ENCODE measurements at places on chromosomes 4 and X.

- no peak for DNase-seq
Observed at GRCh38 chr4:176981074-176981473, 188.4 kb upstream of the VEGFC start.

- DNase-seq: no peak
Observed at GRCh38 chr4:58254291-58254690, 1144.1 kb upstream of the IGFBP7 start.

DNA sequence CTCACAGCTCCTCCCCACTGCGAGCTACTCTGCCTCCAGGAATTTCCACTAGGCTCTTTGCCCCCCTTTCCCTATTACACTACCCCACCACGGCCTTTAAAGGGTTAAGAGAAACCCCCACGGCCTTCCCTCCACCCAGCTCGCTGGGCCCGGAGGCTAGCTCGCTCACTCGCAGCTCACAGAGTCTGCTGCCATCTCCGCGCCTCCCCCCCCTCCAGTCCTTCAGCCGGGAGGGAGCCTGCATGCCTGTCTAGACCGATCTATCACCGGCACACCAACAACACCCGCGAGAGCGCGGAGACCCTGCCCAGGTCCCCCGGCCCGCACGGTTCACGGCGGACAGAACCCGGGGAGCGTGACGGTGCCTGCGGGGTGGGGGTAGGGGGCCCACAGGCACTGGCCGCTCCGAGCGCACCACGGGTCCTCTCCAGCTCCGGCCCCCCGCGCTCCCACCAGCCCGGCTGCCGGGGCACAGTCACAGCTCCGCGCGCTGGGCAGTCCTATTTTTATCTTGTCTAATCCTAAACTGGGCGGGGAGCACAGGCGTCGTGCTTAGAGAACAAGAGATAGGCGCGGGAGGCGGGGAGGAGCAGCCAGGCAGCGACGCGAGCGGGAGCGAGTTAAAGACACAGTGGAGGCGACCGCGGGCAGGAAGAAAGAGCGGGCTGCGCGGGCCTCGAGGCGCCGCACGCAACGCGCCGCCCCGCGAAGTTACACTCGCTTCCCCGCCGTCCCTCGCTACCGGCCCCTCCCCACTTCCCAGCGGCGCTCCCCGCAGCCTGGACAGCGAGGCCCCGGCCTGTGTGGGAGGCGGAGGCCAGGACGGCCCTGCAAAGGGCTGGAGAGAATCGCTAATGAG lies 3.5 kb downstream of the BCOR start:
- no peak for DNase-seq

GRCh38 chr4:168220893-168221292 lies 97.7 kb downstream of the DDX60 start:
- no peak for DNase-seq

DNA sequence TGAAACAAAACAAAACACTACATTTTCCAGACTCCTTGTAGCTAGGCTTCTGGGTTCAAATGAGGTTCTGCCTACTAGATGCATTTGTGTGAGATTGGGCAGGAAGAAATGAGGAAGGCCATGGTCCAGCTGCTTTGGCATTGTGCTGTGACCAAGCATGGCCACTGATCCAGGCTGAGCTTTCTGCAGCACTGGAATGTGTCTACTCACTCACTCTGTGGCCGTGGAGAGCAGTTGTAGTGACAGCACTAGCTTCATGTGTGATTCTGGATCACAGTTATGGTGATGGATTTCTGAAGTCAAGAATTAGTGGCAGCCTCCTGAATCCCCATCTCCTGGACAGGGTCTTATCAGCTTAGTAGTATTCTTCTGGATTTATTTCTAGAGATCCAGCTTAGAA lies 358.9 kb downstream of the GPAT3 start:
- no peak for DNase-seq

DNA sequence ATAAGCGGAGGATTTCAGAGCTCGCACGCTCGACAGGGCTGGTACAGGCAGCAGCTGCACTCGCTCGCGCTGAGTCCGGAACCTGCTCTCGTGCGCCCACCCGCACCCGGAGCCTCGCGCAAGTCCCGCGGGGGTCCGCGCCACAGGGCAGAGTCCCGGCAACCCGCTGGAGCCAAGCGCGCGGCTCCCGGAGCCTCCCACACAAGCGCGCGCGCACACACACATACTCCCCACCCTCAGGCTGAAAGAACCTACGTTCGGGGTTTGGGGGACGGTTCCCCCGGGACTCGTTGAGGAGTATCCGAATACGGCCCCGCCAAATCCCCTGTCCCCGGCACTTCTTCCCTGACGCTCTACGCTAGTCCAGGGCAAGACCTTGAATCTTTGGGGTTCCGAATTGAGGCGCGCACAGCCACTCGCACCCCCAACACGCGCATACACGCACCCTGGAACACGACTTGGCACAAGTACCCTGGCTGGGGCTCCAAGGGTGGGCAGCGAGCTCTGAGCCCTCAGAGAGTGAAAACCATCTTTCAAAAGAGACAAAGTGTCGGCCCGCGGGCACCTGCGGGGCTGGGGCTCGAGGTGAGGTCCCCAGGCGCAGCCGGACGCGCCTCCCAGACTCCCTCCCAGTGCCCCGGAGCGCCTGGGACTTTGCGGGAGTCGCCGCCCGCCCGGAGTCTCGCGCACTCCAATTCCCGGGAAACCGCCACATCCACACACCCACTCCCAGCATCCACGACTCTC lies 952 bp downstream of the ANOS1 start:
- no peak for DNase-seq

- no peak for DNase-seq
Observed at GRCh38 chr4:76857074-76857409, 40.9 kb downstream of the SOWAHB start.

DNA sequence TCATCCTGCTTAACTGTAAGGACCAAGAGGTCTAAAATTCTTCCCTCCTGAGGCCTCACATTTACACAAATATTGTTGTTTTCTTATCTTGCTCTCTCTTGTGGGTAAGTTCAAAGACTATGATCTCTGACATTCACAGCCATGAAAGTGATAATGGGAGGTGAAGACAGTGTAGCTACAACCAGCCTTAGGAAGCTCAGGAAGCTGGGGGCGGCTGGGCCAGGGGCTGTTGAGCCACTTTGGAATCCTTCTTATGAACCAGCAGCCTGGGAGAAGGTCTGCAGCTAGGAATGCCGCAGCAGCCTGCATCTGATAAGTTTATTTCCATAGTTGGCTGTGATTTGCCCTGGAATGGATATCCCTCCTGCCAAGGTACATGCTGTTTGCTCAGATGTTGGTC lies 316.2 kb downstream of the STIM2 start:
- DNase-seq: no peak

DNA sequence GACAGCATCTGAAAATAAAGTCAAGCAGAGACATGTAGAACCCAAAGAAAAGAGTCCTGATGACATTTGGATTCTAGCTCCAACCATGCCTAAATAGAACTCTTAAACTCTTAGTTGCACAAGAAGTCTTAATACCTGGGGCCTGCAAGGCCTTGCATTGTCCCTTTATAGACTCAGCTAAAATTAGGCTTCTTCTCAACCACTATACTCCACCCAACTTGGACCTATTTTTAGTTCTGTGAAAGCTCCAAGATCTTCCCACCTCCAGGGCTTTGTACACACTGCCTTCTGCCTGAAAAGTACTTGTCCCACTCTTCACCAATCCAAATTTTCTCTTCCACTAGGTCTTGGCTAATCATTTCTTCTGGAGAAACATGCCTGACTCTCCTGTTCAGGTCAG lies 36.5 kb downstream of the PLK4 start:
- no peak for DNase-seq

DNA sequence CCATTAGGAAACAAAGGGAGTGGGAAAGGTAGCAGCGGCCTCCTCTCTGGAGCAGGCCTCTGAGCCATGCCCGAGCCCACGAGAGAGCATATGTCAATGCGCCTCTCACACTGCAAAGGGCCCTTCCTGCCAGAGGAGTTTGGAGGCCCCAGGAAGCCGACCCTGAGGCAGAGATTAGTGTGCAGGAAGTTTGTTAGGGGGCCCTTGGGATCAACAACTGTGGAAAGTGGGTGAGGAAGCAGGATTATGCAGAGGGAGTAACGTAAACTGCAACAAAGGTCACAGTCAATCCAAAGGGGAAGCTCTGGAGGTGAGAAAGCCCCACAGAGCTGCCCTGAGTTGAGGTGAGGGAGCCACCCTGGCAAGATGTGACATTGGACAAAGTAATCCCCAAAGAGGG lies 17.4 kb downstream of the RTL5 start:
- DNase-seq: no peak

GRCh38 chr4:163846008-163846407 lies 351.5 kb downstream of the TMA16 start:
- DNase-seq: no peak

- no peak for DNase-seq
Observed at GRCh38 chrX:57417827-57418226, 131.3 kb downstream of the FAAH2 start.

- DNase-seq: no peak
Observed at GRCh38 chr4:119100655-119101054, 35.0 kb upstream of the MYOZ2 start.

GRCh38 chr4:112735474-112735951 lies 98.6 kb downstream of the LARP7 start:
- no peak for DNase-seq

GRCh38 chrX:153927922-153928760 lies 2.1 kb upstream of the ARHGAP4 start:
- peak; percentile 83 for DNase-seq

GRCh38 chrX:39650768-39651347 lies 446.9 kb downstream of the BCOR start:
- DNase-seq: no peak

GRCh38 chrX:126575911-126576310 lies 23.3 kb upstream of the DCAF12L1 start:
- DNase-seq: no peak

GRCh38 chr4:121307445-121308327 lies 73.1 kb downstream of the QRFPR start:
- DNase-seq: no peak

DNA sequence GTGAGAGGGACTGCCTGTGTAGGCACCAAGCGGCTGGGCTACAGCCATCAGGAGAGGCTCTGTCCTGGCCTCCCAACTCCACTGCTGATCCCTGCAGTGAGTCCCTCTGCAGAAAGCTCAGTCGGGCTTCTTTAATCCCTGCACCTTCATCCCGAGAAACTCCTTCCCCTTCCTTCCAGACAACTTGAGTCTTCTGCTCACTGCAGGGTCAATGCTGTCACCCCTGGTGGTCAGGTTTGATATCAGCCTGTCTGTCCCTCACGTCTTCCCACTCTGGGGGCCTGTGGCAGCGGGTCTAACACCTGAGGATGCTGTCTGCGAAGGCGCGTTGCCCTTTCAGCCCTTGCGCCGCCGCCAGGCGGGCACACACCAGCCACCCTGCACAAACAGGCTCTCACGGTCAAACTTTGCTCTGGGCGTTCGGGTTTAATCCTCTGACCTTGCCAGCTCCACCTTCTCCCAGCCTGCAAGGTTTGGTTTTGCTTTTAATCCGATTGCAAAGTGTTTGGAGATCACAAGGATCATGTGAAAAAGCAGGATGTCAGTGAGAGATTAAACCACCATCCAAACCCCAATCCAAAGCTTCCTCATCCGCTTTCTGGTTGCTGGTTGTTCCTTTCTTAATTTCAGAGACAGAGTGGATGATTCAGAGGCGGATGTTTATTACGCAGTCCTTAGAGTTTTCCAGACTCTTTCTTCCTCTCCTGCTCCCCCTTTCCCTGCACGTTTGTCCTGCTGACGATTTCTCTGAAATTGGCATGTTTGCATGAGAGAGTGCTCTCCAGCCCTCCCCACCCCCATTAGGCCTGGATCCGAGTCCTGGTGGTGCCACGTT lies 74.8 kb upstream of the SLC34A2 start:
- no peak for DNase-seq

GRCh38 chrX:33183361-33183760 lies 28.0 kb downstream of the DMD start:
- no peak for DNase-seq

DNA sequence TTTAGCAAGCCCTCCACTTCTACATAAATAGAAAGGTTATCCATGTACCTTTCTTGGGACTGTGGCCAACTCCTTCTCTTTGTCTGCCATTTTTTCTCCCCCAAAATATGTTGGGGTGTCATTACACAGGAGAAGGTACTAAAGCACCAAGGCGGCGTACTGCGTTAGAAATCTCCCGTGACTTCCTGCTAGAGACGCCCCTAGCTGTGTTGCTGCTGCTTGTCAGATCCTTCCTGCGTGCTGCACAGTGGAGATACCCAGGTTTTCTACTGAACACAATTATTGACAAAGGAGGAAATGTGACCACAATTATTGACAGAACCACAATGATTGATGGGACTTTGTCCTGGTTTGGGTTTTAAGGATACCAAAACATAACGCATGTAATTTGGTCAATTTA lies 97.7 kb downstream of the EFHC2 start:
- no peak for DNase-seq

DNA sequence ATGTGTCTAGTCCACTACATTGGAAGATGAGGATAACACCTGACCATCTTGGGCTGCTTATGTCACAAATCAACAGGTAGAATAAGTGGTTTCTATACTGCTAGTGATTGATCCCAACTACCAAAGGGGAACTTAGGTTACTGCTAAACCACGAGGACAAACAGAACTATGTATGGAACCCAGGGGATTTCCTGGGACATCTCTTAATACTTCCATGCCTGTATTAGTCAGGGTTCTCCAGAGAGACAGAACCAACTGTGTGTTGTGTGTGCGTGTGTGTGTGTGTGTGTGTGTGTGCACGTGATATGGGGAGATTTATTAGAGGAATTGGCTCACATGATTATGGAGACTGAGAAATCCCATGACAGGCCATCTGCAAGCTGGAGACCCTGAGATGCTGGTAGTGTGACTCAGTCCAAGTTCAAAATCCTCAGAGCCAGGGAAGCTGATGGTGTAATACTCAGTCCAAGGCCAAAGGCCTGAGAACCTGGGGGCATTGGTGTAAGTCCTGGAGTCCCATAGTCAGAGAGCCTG lies 16.2 kb upstream of the AFF1 start:
- DNase-seq: no peak

GRCh38 chr4:121011138-121011537 lies 61.2 kb downstream of the NDNF start:
- no peak for DNase-seq

GRCh38 chrX:148457279-148457678 lies 43.1 kb upstream of the AFF2 start:
- no peak for DNase-seq

GRCh38 chr4:187826725-187827124 lies 168.8 kb upstream of the ZFP42 start:
- DNase-seq: no peak

DNA sequence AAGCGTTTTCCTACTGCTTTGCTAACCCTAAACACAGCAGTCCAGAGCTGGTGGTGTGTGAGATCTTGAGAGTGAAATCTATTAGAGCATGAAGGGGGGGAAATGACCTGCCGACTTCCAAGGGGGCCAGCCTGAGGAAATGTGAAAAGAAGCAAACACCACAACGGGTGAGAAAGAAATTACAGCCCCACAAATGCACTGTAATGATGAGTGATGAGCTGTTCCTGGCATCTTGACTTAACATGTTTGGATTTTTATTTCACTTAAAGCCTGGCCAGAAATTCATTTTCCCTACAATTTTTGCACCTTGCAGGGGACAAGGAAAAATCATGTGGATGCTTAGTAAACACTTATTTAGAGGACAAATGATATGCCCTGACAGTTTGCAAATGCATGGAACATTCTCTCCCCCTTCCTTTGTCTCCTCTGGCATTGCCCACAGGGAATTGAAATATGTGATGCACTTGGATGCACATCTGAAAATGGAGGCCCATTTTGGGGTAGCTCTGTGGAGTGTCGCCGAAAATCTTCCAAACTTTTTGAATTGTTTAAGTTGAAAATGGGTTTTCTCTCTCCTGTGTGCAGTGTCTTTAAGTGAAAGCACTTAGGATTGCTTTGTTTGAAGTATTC lies 84.3 kb upstream of the TMEM150C start:
- no peak for DNase-seq

- no peak for DNase-seq
Observed at GRCh38 chrX:119189115-119189514, 47.0 kb upstream of the PGRMC1 start.
